ENCODE measurements at places on chromosomes 5 and 9. TPM values are rescaled to one million over a fixed set of nuclear protein-coding genes. Genes with fewer than 3 reads are reported as not detected.

The KCNMB1 gene
- not detected for total RNA-seq

DNA sequence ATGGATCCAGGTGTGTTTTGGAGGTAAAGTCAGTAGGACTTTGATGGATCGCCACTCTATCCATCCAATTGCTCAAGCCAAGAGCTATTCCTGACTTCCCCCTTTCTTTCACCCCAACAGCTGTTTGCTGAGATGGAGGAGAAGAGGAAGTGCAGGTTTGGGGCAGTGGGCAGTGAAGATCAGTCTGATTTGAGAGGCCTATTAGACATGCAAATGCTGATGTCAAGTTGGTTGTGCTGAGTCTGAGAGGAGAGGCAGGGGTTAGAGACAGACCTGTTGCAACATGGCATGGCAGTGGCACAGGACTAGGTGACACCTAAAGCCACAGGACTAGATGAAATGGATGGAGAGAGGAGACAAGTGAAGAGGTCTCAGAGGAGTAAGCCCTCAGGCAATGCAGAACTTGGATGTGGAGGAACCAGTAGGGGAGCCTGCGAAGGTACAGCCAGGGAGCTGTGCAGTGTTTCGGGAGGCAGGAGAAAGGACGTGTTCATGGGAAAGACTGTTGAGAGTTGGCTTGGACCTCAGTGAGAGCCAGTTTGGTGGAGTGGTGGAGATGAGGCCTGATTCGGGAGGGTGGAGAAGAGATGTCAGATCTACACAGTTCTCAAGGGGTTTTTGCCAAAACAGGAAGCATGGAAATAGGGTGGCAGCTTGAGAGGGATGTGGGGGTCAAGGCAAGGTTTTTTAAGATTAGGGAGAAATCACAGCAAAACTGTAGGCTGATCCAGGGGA is 175.0 kb downstream of the MACROH2A1 start:
- DNase-seq = no peak

The FAM153A gene
- total RNA-seq = 0.55 TPM

The PCDHGA3 gene
- 0.80 TPM for total RNA-seq

The ENHO gene
- total RNA-seq = 4.5 TPM

DNA sequence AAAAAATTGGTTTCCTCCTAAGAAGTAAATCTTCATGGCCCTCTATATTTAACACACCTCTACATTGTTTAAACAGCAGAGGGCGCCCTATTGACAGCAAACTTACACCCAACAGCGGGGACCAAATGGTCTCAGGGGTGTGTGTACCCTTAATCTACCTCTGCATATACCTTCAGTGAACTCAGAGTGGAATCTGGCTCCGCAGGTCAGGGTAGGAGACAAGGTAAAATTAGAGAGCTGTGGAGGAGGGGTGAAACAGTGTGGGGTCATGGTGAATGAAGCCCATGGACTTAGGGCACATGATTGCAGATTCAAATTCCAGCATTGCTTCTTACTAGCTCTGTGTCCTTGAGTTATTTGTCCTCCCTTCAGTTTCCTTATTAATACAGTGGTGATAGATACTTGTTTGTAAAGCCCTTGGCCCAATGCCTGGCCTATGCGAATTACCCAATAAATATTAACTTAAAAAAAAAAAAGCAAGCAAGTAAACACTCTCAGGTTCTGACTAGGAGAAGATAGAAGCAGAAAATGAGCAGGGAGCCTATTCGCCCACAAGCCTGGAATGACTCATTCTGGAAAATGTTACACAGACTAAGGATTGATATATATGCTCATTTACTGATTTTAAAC is 122.9 kb downstream of the CAVIN4 start:
- DNase-seq = no peak

DNA sequence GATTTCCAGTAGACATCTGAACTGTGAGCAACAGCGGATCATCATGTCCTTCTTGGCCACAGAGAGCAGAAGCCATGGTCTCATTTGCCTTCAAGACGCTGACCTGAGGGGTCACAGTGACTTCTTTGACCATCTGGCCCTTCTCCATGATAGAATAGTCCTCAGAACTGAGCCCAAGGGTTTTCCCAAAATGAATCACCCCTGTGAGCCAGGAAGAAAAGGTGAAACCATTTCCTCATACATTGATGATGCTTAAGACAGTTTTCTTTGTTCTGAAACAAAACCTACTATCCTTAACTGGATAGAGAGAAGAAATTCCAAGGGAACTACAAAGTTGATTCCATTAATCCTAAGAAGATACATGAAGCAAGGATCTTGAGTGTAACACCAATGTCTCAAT is 503.9 kb downstream of the CTNND2 start:
- no peak for DNase-seq

The NIPAL4 gene
- not detected for total RNA-seq

The CER1 gene
- total RNA-seq = not detected

GRCh38 chr5:39137819-39138451 is 63.7 kb upstream of the RICTOR start:
- no peak for DNase-seq

- no peak for DNase-seq
These were observed 107.3 kb downstream of the OR2K2 start for GRCh38 chr9:111222757-111223156.

DNA sequence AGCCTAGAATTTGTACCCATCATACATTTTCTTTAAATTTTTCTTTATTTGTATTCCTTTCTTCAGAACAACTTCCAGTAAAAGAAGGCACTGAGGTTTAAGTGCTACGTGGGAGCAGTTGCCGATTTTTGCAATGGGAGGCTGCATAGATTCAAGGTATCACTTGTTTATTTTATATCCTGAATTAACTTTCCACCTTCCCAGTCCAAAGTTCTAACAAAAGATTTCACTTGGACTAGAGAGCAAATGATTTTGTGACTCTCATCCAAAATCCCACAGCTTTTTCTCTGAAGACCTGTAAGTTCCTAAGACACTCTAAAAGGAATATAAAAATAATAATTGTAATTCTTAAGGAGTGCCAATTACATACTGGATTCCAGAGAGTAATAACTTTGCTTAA is 139.1 kb upstream of the SPRY4 start:
- no peak for DNase-seq

- DNase-seq = no peak
These were observed 4.1 kb upstream of the NSMF start for GRCh38 chr9:137462986-137463930.

GRCh38 chr9:119544492-119544891 is 175.3 kb upstream of the BRINP1 start:
- no peak for DNase-seq

The ORM1 gene
- total RNA-seq = 9.3 TPM

The SLC6A19 gene
- 2.6 TPM for total RNA-seq

The IL7R gene
- total RNA-seq = not detected

- DNase-seq = no peak
These were observed 36.7 kb downstream of the OLFML2A start for GRCh38 chr9:124813501-124814163.

GRCh38 chr5:56359809-56360685 is 126.9 kb upstream of the ANKRD55 start:
- no peak for DNase-seq

The ACER2 gene
- total RNA-seq = 7.5 TPM

GRCh38 chr9:71353720-71354119 is 232.3 kb upstream of the TRPM3 start:
- no peak for DNase-seq

DNA sequence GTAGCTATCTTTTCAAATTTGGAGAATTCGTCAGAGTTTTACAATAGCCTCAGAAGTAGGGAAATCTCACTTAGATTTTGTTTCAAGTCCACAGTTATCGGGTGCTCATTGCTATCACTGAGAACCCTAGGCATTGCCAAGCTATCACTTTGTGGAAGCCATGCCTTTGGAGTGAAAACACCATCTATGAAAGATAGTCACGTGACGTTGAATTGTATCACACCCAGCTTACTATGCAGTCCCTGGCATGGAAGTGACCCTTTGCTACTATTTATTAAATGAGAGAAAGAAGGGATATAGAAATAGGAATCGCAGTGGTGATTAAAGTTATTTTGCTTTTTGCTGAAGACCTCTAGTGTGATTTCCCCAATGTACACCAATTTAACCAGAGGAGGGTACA is 97.2 kb downstream of the AOPEP start:
- no peak for DNase-seq

Measured in progenitor cell of endocrine pancreas (in vitro differentiated cells).